Keratinocyte (primary cell): ENCODE measurements at places on chromosomes 12 and 14. TPM values are rescaled to one million over a fixed set of nuclear protein-coding genes. Genes with fewer than 3 reads are reported as not detected.

CRIP1 gene
- polyA plus RNA-seq = 1.1 to 1.7 TPM (median 1.3 TPM) in 3 replicates

UNG gene
- polyA plus RNA-seq = 17.9 to 35.1 TPM (median 26.3 TPM) in 3 replicates

KRT86 gene
- 0.03 TPM in 1 of 3 replicates, not detected in the others for polyA plus RNA-seq

- H3K36me3 ChIP-seq = no peaks in the 10 kb centered on the region
- peak overlapping the region; percentile 2 for H3K4me3 ChIP-seq
- H3K27ac ChIP-seq = peak overlapping the region; percentile 96
- peaks cover 65% of the 10 kb centered on the region for H3K4me1 ChIP-seq
These were observed 80.9 kb upstream of the SLC38A2 start for GRCh38 chr12:46453428-46453827.

DNA sequence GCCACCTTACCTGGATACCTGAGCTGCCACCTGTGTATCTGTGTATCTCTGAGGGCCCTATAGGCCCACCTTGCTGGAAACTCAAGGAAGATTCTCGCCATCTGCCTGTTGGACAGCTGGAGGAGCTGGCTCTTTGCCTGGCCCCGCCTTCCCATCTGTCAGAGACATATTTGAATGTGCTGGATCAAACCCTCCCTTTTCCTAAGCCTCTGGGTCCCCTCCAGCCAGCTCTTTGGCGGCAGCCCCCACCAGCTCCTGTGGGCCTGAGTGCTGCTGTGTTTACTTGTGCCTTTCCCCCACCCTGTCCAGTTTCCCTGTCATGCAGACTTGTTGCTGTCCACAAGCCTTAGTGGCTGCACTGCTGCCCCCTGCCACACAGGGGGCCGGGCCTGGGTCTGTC is 55.9 kb upstream of the SRSF5 start:
- peaks cover 31% of the 10 kb centered on the region for H3K4me1 ChIP-seq
- no peak overlapping the region for H3K4me3 ChIP-seq
- DNase-seq = no peak
- no peak overlapping the region for H3K27ac ChIP-seq
- H3K36me3 ChIP-seq = peaks cover 9% of the 10 kb centered on the region

DNA sequence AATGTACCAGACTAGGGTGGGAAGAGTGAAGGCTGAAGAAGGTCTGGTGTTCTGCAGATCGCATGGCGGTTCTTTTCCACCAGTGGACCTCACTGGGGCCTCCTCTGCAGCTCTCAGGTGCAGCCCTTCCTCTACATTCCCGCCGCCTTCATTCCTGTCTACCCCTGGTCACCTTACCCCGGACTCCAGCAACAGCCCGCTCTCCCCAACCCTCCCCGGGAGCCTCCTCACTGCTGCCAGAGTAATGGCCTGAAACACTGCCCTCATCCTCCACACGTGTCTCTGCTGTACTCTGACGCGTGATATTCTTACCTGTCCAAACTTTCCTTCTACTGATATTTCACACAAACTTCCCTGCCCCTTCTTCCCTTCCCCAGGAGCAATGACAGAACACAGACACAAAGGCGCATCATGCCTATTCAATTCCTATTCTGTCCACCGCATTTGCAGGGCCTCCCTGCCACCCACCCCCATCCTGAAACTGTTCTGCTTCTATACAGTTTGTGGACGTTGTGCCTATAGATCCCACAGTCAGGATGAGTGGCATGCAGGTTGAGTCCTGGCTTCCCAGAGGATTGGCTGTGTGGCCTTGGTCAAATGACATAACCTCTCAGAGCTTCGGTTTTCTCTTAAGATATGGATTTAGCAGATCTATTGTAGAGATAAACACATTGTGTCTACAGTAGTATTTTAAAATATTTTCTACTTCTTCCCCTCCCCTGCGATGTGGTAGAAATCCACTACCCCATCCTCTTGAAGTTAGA is 1.7 kb upstream of the NUAK1 start:
- H3K27me3 ChIP-seq = no peaks in the 10 kb centered on the region
- DNase-seq = no peak
- H3K4me3 ChIP-seq = peak overlapping the region; percentile 81
- no peak overlapping the region for H3K27ac ChIP-seq
- H3K4me1 ChIP-seq = peaks cover 33% of the 10 kb centered on the region

DNA sequence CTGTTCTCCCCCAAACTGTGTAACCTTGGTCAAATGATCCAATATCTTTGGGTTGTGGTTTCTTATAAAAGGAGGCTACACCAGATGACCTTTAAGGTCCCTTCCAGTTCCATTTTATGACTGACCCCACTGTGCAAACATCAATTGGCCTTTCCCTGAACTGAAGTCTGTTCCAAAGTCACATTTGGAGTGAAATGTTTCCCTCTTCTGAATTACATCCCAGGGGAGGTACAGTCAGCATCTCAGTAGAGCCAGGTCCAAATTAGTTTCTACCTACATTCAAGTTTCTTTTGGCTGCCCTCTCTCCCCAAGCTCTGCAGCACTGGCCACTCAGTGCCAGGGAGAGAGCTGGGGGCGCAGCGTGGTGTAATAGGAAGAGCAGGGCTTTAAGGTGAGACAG is 34.4 kb downstream of the LIMA1 start:
- H3K27me3 ChIP-seq = no peaks in the 10 kb centered on the region
- H3K36me3 ChIP-seq = peaks cover 2% of the 10 kb centered on the region

- H3K27me3 ChIP-seq = no peaks in the 10 kb centered on the region
- no peak overlapping the region for H3K4me3 ChIP-seq
- H3K4me1 ChIP-seq = no peaks in the 10 kb centered on the region
- no peak for DNase-seq
These were observed 6.8 kb upstream of the NR4A1 start for GRCh38 chr12:52044292-52044983.

DNA sequence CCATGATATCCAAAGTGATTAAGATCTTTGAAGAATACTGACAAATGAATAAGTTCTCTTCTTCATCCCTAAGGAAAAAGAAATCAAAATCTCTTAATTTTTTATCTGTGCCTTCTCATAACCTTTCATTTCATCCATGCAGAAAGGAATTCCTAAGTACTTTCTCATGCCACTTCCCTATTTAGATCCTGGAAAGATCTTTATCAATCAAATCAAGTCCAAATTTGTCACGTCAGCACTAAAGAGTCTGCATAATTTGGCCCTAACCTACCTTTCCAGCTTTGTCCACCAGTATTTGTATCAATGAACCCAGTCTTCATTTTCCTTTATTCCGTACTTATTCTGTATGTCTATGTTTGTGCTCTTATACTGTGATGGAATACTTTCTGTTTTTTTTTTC is 41.2 kb downstream of the VEZT start:
- peaks cover 23% of the 10 kb centered on the region for H3K4me1 ChIP-seq
- peaks cover 16% of the 10 kb centered on the region for H3K36me3 ChIP-seq
- no peak for DNase-seq
- peak overlapping the region; percentile 0 for H3K27ac ChIP-seq
- no peak overlapping the region for H3K4me3 ChIP-seq
- no peaks in the 10 kb centered on the region for H3K27me3 ChIP-seq

GRCh38 chr12:2654741-2655140 is 140.0 kb upstream of the FKBP4 start:
- no peak overlapping the region for H3K27ac ChIP-seq
- no peak for DNase-seq
- no peaks in the 10 kb centered on the region for H3K4me1 ChIP-seq
- H3K36me3 ChIP-seq = no peaks in the 10 kb centered on the region
- no peak overlapping the region for H3K4me3 ChIP-seq

OAS2 gene
- polyA plus RNA-seq = 88.1 to 106 TPM (median 92.7 TPM) in 3 replicates

DNA sequence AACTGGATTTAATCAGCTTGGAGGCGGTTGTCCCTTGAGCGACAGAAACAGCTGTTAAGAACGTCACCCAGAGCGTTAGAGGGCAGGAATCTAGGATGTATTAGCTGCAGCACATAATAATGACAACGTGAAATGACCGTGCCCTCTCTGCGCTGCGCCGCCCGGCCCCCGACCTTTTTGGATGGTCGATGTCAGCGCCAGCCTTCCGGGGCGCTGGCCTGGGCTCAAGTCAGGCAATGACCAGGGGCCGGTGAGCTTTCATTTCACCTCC is 427 bp upstream of the TMEM120B start:
- peak overlapping the region; percentile 88 for H3K27ac ChIP-seq
- peaks cover 23% of the 10 kb centered on the region for H3K4me1 ChIP-seq
- no peak for DNase-seq
- no peaks in the 10 kb centered on the region for H3K27me3 ChIP-seq

- no peak overlapping the region for H3K27ac ChIP-seq
- no peaks in the 10 kb centered on the region for H3K27me3 ChIP-seq
- DNase-seq = no peak
- H3K36me3 ChIP-seq = no peaks in the 10 kb centered on the region
These were observed 444.3 kb upstream of the RGS6 start for GRCh38 chr14:71487941-71488340.

DNA sequence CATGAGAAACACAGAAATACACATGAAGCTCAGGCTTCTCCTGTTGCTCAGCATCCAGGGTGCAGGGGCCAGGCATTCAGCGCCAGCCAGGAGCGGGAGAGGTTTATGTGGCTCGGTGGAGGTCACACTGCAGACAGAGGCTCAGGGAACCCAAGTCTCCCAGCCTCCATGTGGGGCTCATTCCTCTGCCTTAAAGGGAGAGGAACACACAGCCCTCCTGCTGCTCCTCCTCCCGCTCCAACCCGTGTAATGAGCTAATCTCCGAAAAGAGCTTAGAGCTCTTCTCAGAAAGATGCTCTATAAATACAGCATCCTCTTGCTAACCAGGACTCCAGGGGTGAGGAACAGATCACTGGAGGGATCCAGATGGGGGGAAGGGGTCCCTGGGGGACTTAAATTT is 28.2 kb downstream of the FGF6 start:
- H3K4me3 ChIP-seq = no peak overlapping the region
- no peak for DNase-seq
- no peaks in the 10 kb centered on the region for H3K4me1 ChIP-seq
- H3K36me3 ChIP-seq = no peaks in the 10 kb centered on the region
- peaks cover 26% of the 10 kb centered on the region for H3K27me3 ChIP-seq
- H3K27ac ChIP-seq = no peak overlapping the region

DNA sequence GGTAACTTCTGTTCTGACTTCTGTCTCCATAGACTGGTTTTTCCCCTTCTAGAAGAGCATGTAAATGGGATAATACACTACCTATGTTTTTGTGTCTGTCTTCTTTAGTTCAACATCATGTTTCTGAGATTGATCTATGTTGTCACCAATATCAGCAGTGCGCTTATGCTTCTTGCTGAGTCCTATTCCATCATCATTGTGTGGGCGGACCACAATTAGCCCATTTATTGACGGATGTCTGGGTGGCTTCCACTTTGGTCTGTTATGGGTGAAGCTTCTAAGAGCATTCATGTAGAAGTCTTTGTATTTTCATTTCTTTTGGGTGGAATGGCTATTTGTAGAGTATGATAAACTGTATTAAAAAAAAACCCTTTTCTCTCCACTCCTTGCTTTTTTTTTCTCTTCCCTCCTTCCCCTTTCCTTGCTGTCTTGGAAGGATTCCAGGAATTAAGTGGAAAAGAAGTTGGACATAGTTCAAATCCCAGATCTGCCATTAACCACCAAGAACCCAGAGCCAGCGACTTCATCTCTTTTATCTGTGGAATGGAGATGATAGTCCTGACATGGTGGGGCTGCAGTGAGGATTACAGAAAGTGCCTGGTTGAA is 7.0 kb upstream of the SERPINA1 start:
- no peaks in the 10 kb centered on the region for H3K36me3 ChIP-seq
- no peak for DNase-seq
- no peaks in the 10 kb centered on the region for H3K27me3 ChIP-seq
- H3K27ac ChIP-seq = no peak overlapping the region

- no peaks in the 10 kb centered on the region for H3K4me1 ChIP-seq
- H3K4me3 ChIP-seq = no peak overlapping the region
- no peaks in the 10 kb centered on the region for H3K36me3 ChIP-seq
- DNase-seq = no peak
These were observed 234.1 kb upstream of the GARIN2 start for GRCh38 chr14:66955159-66955558.

- no peaks in the 10 kb centered on the region for H3K4me1 ChIP-seq
- H3K27ac ChIP-seq = no peak overlapping the region
- no peak overlapping the region for H3K4me3 ChIP-seq
- peaks cover 3% of the 10 kb centered on the region for H3K27me3 ChIP-seq
- DNase-seq = no peak
These were observed 171.0 kb upstream of the PZP start for GRCh38 chr12:9379023-9379742.

- H3K27me3 ChIP-seq = no peaks in the 10 kb centered on the region
- no peaks in the 10 kb centered on the region for H3K4me1 ChIP-seq
- DNase-seq = no peak
- H3K27ac ChIP-seq = no peak overlapping the region
These were observed 237.2 kb downstream of the ITPR2 start for GRCh38 chr12:26595806-26596205.

KRT73 gene
- 0.03 TPM in 1 of 3 replicates, not detected in the others for polyA plus RNA-seq

DNA sequence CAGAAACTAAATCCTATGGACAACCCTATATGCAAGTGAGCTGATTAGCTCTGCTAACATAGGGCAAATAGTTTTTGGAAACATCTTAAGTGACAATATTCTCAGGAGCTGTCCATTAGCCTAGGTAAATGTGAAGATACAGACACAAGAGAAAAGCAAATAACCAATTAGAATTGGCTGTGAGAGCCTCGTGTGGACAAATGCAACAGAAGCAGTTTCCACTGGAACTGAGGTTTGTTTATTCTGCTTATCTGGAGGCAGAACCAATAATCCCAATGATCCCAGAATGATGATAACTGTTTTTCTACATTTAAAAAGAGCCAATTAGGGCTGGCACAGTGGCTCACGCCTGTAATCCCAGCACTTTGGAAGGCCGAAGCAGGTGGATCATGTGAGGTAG is 43.2 kb upstream of the YAF2 start:
- no peak overlapping the region for H3K27ac ChIP-seq
- no peak for DNase-seq
- H3K36me3 ChIP-seq = no peaks in the 10 kb centered on the region
- no peaks in the 10 kb centered on the region for H3K27me3 ChIP-seq
- no peaks in the 10 kb centered on the region for H3K4me1 ChIP-seq

BDKRB1 gene
- 2.8 to 3.5 TPM (median 3.4 TPM) in 3 replicates for polyA plus RNA-seq

SDR9C7 gene
- 1.3 to 2.4 TPM (median 1.3 TPM) in 3 replicates for polyA plus RNA-seq

DNA sequence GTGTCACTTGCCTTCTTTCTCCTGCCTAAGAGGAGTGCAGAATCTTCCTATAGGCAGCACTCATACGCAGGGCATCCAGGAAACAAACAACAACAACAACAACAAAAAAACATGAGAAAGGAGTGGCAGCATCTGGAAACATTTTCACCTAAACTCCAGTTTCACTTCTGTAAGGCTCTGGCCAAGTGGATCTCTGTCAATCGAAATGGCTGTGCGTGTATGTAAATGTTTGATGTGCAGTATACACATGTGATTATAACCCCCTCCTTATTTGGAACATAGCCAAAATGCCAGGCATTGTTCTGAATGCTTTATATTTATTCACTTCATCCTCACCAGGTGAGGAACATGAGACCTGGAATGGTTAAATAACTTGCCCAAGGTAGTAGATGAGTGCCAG is 76.8 kb downstream of the COX16 start:
- H3K27me3 ChIP-seq = no peaks in the 10 kb centered on the region
- no peak overlapping the region for H3K27ac ChIP-seq
- peaks cover 5% of the 10 kb centered on the region for H3K4me1 ChIP-seq
- H3K36me3 ChIP-seq = no peaks in the 10 kb centered on the region
